GM13977 (cell line): ENCODE measurements at places on chromosomes 5 and 9.
A peak's percentile ranks its signal among the peaks of the same experiment; 100 is the strongest.

GRCh38 chr5:103041071-103041676, 78.8 kb downstream of the GIN1 start:
- DNase-seq = peak; percentile 38

DNA sequence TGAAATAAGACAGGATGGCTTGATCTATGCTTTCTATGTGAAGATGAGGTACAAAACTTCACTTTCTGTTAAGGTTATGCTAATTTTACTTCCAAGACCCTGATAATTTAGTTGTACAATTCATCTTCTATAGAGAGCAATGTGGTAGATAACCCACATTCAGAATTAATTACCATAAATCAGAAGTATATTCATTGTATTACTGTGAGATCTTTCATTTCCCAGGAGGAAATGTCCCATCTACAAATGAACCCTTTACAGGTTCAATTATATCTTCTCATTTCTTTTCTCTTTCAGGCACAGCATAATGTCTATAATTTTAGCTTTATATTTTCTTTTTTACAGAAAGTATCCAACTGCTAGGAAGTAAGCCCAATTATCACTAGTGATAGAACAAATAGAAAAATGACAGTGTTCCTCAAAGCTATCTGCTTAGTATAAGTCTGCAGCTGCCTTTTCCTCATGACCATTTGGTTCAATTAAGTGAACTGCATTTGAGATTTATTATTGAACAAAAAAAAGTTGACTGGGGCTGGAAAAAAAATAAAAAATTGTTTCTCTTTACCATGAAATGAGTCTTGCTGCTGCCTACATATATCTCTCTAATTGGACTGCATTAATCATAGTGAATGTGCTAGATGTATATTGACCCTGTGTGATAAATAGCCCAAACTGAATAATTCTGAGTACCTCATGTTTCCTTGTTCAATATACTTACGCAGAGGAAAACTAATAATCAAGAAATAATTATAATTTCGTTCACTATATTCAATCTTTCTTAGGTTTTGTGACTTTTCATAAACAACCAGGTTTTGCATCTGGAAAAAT, 1329.4 kb downstream of the PTPRD start:
- no peak for DNase-seq

GRCh38 chr5:136605638-136606037, 240.3 kb upstream of the TRPC7 start:
- DNase-seq = no peak

- DNase-seq = no peak
Measured at GRCh38 chr5:17214893-17215292, 2.5 kb upstream of the BASP1 start.

DNA sequence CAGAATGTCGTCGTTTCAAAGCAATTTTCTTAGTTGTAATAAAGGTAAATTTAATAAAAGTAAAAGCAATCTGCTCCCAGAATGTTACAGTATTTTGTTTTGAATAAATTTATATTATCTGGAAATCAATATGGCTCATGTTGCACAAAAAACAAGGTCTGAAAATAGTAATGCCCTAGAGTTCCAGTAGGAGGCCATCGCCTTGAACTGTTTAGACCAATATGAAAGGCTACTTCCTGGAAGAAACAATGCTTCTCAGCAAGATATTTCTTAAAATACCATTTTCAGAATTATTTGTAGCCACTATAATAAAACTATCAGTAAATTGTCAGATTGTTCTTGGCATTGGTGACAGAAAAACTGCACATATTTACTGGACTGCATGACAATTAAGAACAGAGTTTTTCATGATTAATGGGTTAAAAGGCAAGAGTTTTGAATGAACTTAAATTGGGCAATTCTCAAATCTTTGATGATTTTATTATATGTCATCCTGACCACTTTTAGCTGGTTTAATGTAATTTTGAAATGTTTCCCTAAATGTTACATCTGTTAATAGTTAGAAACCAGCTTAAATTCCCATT, 153.2 kb downstream of the COMMD10 start:
- DNase-seq = no peak
